Activated naive CD8-positive, alpha-beta T cell treated with anti-CD3 and anti-CD28 coated beads for 36 hours (primary cell): ENCODE measurements at places on chromosomes 2 and 18. TPM values are rescaled to one million over a fixed set of nuclear protein-coding genes. Genes with fewer than 3 reads are reported as not detected.
A peak's percentile ranks its signal among the peaks of the same experiment; 100 is the strongest.

- H3K27ac ChIP-seq = no peak overlapping the region
- no peak overlapping the region for H3K4me3 ChIP-seq
- no peaks in the 10 kb centered on the region for H3K36me3 ChIP-seq
- H3K27me3 ChIP-seq = no peaks in the 10 kb centered on the region
Observed at GRCh38 chr18:63762518-63762917, 12.7 kb upstream of the SERPINB7 start.

GRCh38 chr2:193845604-193846003 is 1650.9 kb upstream of the TMEFF2 start:
- H3K27ac ChIP-seq = no peak overlapping the region
- no peaks in the 10 kb centered on the region for H3K36me3 ChIP-seq
- H3K4me1 ChIP-seq = no peaks in the 10 kb centered on the region
- no peaks in the 10 kb centered on the region for H3K27me3 ChIP-seq

DNA sequence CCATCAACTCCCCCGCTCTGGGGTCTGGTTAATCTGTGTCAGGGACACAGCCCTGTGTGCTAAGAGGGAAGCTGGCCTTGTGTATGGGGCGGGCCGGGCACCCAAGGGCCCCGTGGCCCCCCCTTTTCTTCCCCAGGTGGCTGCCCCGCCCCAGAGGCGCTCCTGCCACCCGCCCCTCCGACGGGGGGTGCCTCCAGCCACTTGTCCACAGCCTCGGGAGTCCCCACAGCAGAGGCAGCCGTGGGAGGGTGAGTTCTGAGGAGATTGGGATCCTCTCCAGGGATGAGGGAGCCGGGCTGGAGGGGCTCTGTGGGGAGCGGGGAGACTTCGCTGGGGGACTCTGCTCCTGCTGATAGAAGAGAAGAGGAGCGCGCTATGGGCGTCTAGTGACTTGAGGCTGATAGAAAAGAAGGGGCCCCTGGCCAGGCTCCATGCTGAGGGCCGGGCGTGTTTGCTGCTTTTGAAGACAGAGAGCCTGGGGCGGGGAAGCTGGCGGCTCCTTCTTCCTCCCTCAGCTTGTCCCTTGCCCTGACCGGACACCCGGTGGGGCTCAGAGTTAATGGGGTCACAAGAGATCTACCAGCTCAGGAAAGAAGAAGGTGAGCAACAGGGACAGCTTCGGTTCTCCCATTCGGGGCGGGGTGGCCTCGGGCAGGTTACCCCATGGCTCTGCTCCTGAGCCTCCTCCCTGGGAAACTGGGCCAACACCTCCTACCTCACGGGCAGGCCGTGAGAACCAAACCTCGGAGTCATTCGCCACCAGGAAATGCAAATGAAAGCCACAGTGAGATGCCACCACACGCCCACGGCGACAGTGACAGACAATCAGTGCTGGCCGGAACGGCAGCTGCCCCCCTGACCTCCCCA is 89.4 kb upstream of the TAF1B start:
- peak; percentile 36 for DNase-seq
- H3K4me1 ChIP-seq = peaks cover 33% of the 10 kb centered on the region
- no peaks in the 10 kb centered on the region for H3K36me3 ChIP-seq
- H3K4me3 ChIP-seq = no peak overlapping the region
- H3K27me3 ChIP-seq = peaks cover 61% of the 10 kb centered on the region
- no peak overlapping the region for H3K27ac ChIP-seq

GRCh38 chr2:80529466-80530165 is 225.1 kb upstream of the LRRTM1 start:
- no peak for DNase-seq
- no peaks in the 10 kb centered on the region for H3K36me3 ChIP-seq
- H3K27ac ChIP-seq = no peak overlapping the region
- H3K4me1 ChIP-seq = no peaks in the 10 kb centered on the region
- no peak overlapping the region for H3K4me3 ChIP-seq

- no peak overlapping the region for H3K4me3 ChIP-seq
- H3K36me3 ChIP-seq = no peaks in the 10 kb centered on the region
- no peaks in the 10 kb centered on the region for H3K4me1 ChIP-seq
- peaks cover 7% of the 10 kb centered on the region for H3K27me3 ChIP-seq
- H3K27ac ChIP-seq = no peak overlapping the region
Observed at GRCh38 chr2:219769090-219769910, 141.9 kb downstream of the SLC4A3 start.

- no peaks in the 10 kb centered on the region for H3K4me1 ChIP-seq
- no peaks in the 10 kb centered on the region for H3K36me3 ChIP-seq
- H3K4me3 ChIP-seq = no peak overlapping the region
- no peak for DNase-seq
Observed at GRCh38 chr2:216490061-216490460, 8.6 kb upstream of the RPL37A start.

DNA sequence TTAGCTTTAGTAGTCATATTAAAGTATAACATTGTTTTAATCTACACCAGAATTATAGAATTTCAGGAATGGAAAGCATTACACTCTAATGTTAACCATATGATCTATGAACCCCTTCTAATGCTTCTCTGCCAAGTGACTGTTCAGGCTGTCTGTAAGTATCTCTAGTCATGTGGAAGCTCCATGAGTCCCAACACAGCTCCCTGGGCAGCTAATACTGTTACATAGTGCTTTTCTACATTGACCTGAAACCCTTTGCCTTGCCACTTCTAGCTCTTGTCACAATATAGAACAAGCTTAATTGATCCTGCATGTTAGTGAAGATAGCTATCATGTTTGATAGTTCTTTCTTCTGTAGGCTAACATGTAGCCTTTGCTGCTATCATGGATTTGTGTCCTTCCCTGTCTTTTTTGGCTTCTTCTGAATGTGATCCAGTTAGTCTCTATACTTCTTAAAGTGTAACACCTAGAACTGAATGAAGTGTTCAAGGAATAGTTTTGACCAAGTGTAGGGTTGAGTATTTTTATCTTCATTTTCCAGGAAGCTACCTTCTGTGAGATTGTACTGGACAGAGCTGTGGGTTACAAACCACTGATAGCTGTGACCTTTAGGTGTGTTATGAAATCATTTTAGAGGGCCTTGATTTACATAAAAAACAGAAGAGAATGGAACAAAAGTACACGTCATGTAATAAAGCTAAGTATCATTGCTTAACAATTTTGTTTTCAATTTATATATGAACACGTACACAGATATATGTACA is 23.7 kb downstream of the BABAM2 start:
- peaks cover 28% of the 10 kb centered on the region for H3K4me1 ChIP-seq
- peaks cover 29% of the 10 kb centered on the region for H3K36me3 ChIP-seq

DNA sequence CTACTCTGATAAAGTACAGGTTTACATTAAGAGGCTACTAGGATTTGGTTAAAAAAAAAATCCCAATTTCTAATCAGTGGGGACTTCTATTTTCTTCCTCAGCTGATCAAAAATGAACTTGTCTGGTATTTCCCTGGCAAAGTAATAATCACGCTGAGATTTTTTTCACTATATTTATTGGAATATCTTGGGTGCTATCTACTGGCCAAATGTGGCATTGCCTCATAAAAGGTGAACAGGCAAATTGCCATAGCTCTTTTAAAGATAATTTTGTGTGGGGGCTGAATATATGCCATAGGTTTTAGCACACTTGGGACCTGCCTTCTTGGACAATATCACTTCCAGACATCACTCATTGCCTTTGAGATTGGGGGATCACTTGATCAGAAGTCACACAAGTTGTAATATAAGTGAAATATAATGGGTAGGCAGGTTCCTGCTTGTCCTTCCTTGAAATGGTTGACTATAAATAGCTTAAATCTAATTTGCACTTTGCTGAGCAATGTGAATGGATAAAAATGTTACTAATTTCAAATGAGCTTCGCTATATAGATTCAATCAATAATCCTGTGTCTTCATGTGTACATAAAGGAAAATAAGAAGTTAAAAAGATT is 7.0 kb upstream of the NXPH2 start:
- DNase-seq = no peak
- H3K4me1 ChIP-seq = no peaks in the 10 kb centered on the region
- peaks cover 25% of the 10 kb centered on the region for H3K27me3 ChIP-seq
- H3K36me3 ChIP-seq = no peaks in the 10 kb centered on the region
- no peak overlapping the region for H3K27ac ChIP-seq

DNA sequence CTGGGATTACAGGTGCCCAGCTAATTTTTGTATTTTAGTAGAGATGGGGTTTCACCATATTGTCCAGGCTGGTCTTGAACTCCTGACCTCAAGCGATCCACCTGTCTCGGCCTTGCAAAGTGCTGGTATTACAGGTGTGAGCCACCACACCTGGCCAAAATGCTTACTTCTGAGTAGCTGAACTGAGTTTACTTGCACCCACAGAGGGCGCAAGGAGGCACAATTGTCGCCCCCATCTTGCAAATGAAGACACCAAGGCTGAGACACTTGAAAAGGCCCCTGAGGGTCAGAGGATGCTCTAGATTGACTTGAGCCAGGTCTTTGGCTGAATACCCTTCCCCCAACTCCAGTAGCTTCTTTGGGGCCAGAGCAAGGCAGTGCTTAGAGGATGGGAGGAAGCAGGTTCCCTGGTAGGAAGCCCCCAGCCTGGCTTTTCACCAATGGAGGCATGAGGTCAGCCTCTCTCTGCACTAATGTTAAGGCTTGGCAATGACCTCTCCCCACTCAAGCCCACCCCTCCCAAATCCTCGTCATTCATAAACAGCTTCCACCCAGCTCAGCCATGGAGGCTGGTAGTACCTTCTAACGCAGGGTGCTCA is 14.5 kb upstream of the KIF1A start:
- H3K36me3 ChIP-seq = no peaks in the 10 kb centered on the region
- DNase-seq = no peak
- H3K27me3 ChIP-seq = peaks cover 14% of the 10 kb centered on the region
- no peak overlapping the region for H3K27ac ChIP-seq

GRCh38 chr2:112916145-112916571 is 5.2 kb downstream of the IL37 start:
- H3K4me3 ChIP-seq = no peak overlapping the region
- H3K27me3 ChIP-seq = no peaks in the 10 kb centered on the region
- peaks cover 30% of the 10 kb centered on the region for H3K4me1 ChIP-seq
- H3K27ac ChIP-seq = peak overlapping the region; percentile 86

DNA sequence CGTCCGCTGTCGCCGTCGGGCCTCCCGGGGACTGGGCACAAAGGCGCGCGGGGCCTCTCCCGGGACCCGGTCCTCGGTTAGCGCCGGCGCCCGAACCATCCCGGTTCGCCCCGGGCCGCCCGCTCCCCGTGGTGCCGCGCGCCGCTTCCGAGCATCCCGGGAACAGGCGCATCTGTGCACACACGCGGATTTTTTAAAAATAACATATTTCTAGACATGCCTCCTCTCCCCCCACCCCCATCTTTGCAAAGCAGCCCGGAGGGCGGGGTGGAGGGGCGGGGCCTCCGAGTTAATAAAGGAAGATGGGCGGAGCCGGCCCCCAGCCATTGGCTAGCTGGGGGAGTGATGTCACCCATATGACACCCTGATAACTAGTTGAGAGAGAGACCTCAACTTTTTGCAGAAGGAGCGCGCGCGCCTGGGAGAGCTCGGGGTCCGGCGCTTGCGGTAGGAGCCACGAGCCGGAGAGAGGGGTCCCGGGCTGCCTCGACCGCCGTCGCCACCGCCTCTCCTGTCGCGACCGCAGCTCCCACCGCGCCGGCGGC is at the start of gene SOX11:
Gene SOX11, plus strand, starts transcription at position 400 of the 545 bp plus-strand sequence. CDS start 338 bp downstream, outside the sequence.
- peak; percentile 8 for DNase-seq
- no peak within 1 kb of the TSS for H3K4me3 ChIP-seq
- peak within 1 kb of the TSS; percentile 29 for H3K27ac ChIP-seq
- H3K27me3 ChIP-seq = peaks cover 79% of the 10 kb centered on the region
- H3K4me1 ChIP-seq = peaks cover 3% of the 10 kb centered on the region

DNA sequence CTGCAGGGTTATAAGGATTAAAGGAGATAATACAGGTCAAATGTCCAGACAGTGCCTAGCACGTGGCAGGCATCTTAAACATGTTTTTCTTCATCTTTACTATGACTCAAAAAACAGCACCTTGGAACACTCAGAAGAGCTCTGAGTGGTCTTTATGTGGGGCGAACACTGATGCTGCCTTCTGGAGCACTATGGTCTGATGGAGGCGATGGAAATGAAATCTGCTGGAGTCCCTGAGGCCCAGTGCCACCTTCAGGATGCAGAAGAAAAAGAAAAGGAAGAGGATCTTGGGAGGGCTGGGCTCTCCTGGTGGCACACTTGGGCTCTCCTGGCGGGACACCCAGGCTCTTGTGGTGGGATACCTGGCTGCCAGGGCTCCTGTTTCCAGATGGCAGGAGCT is 171.8 kb downstream of the EIPR1 start:
- H3K36me3 ChIP-seq = peaks cover 14% of the 10 kb centered on the region
- H3K4me1 ChIP-seq = peaks cover 8% of the 10 kb centered on the region
- H3K4me3 ChIP-seq = no peak overlapping the region
- H3K27ac ChIP-seq = no peak overlapping the region
- no peaks in the 10 kb centered on the region for H3K27me3 ChIP-seq
- no peak for DNase-seq

- H3K27ac ChIP-seq = no peak overlapping the region
- H3K27me3 ChIP-seq = no peaks in the 10 kb centered on the region
- no peak for DNase-seq
- H3K4me1 ChIP-seq = peaks cover 17% of the 10 kb centered on the region
- peak overlapping the region; percentile 8 for H3K4me3 ChIP-seq
- no peaks in the 10 kb centered on the region for H3K36me3 ChIP-seq
Observed at GRCh38 chr2:1509271-1510065, 96.2 kb downstream of the TPO start.

DNA sequence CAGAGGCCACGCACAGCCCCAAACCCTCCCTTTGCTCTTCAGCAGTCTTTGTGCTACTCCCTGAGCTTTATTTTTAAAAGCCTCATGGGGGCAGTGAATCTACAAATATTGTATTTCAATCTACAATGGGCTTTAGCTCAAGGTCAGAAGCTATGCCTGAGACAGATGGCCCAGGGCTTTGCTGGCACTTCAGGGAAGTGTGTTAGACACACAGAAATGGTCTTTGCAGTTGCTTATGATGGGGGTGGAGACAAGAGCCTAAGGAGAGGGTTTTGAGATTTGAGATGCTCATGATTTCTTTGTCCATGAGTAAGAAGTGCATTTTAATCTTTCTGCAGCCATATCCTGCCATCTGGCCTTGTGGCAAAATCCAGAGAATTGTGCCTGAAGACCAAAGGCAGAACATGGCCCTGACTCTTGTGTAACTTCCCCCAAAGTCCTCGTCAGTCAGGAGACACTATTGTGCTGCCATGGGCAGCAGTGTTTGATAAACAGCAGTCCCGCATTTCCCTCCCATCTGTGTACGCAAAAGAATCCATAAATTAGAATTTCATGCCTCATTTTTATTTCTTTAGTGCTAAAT is 92.6 kb downstream of the VAPA start:
- no peaks in the 10 kb centered on the region for H3K36me3 ChIP-seq
- H3K4me3 ChIP-seq = no peak overlapping the region
- no peaks in the 10 kb centered on the region for H3K4me1 ChIP-seq
- H3K27ac ChIP-seq = no peak overlapping the region
- no peak for DNase-seq

GRCh38 chr2:150567771-150568301 is 80.4 kb upstream of the RND3 start:
- no peak overlapping the region for H3K4me3 ChIP-seq
- DNase-seq = no peak
- H3K27ac ChIP-seq = no peak overlapping the region

- no peaks in the 10 kb centered on the region for H3K36me3 ChIP-seq
- no peak overlapping the region for H3K4me3 ChIP-seq
- peaks cover 27% of the 10 kb centered on the region for H3K27me3 ChIP-seq
- peaks cover 11% of the 10 kb centered on the region for H3K4me1 ChIP-seq
- peak overlapping the region; percentile 76 for H3K27ac ChIP-seq
Observed at GRCh38 chr2:38438883-38439612, 62.0 kb upstream of the ATL2 start.

ANKRD44 gene
- total RNA-seq = 118 TPM

TMEM163 gene
- total RNA-seq = not detected

NPHP1 gene
- 1.6 TPM for total RNA-seq

PRSS56 gene
- total RNA-seq = not detected

SPATA3 gene
- not detected for total RNA-seq

SKA1 gene
- total RNA-seq = 37.5 TPM

LONRF2 gene
- total RNA-seq = not detected

IGFBP5 gene
- not detected for total RNA-seq

TEKT4 gene
- total RNA-seq = not detected
